Sigmoid colon (tissue), 7 donors: ENCODE measurements at places on chromosomes 1 and 21. TPM values are rescaled to one million over a fixed set of nuclear protein-coding genes. Genes with fewer than 3 reads are reported as not detected.

DNA sequence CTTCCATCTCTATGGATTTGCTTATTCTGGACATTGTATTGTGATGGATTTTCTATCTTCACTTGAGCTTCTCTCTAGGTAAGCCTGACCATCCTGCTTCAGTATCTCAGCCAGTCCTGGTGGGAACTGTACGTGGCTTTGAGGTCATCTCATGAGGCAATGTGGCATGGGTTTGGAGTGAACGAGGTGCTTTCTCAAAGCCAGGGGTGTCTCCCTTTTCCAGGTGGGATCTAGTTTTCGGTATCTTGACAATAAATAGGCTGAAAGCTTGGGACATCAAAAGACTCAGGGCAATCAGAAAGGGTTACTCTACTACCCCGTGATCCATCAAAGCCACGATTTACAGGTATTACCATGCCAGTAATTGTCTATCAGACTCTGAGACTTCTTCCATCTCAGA is 40.8 kb downstream of the AZIN2 start:
- no peaks in the 10 kb centered on the region for H3K27me3 ChIP-seq
- H3K36me3 ChIP-seq: no peaks in the 10 kb centered on the region
- DNase-seq: no peak
- H3K4me3 ChIP-seq: no peak overlapping the region
- H3K27ac ChIP-seq: no peak overlapping the region
- H3K4me1 ChIP-seq: no peaks in the 10 kb centered on the region

DNA sequence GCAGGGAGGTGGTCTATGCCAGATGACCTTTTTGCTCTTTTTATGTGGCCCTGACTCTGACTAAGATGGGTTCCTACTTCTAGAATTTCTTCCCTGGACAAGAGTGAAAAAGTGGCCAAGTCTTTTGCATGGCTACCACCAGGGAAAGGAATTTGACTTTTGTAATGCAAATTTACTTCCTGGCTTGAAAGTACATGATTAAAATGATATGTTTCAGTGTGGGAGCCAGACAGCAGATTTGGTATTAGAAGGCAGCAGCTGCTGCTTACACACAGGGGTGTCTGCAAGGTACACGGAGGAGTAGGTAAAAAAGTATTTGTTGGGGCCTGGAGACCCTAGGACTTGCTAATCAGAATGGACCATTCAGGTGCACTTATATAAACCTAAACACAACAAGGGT is 78.4 kb downstream of the KCND3 start:
- no peak overlapping the region for H3K27ac ChIP-seq
- H3K4me3 ChIP-seq: no peak overlapping the region
- H3K36me3 ChIP-seq: no peaks in the 10 kb centered on the region

- no peak overlapping the region for H3K4me3 ChIP-seq
- no peak overlapping the region for H3K27ac ChIP-seq
- H3K4me1 ChIP-seq: no peaks in the 10 kb centered on the region
- H3K27me3 ChIP-seq: no peaks in the 10 kb centered on the region
Measured at GRCh38 chr21:27448960-27449359, 482.1 kb upstream of the ADAMTS5 start.

GRCh38 chr1:203858055-203858454 is 3.3 kb upstream of the SNRPE start:
- DNase-seq: no peak
- H3K27ac ChIP-seq: peak overlapping the region; percentile 31
- no peaks in the 10 kb centered on the region for H3K27me3 ChIP-seq

DNA sequence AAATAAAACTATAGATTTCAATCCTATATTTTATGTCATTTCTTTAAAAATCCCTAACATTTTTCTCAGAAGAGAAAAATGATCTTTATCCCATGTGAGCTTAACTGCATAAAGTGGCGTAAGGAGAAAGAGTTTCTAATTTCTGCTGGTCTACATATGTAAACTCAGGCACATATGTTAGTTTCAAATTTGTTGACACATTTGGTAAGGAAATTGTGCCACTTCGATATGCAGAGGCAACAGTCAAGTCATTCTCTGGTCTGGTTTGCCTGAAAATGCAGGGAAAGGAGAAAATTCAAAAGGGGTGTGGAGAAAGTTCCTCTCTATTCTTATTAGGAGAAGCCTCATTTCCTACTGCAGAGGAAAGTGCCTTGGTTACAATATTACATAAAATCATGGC is 11.5 kb downstream of the KCNA3 start:
- H3K27me3 ChIP-seq: no peaks in the 10 kb centered on the region
- H3K4me1 ChIP-seq: no peaks in the 10 kb centered on the region
- DNase-seq: no peak
- no peaks in the 10 kb centered on the region for H3K36me3 ChIP-seq
- no peak overlapping the region for H3K4me3 ChIP-seq

DNA sequence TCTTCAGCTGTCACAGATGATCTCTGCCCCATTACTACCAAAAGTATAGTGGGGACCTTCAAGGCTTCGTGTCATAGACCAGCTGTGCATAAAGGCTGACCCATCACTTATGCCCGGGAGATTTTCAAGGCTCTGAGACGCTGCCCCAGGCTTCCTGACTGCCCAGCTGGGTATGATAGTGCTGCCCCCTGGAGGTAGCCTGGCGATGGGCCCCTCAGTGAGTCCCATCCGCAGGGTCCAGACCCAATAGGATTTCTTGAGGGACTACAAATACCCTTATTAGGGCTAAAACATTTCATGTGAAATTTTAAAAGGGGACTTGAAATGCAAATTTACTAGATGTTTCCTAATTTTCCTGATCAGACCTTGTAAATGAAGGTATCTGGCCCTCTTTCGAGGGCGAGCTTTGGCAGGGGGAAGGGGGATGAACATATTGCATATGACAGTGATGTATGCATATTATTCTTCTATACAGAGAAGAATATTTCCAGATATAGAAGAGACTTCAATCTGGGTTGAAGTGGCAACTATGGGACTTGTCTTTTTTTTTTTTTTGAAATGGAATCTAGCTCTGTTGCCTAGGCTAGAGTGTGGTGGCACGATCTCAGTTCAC is 11.7 kb upstream of the FCMR start:
- no peak overlapping the region for H3K27ac ChIP-seq
- no peak overlapping the region for H3K4me3 ChIP-seq

DNA sequence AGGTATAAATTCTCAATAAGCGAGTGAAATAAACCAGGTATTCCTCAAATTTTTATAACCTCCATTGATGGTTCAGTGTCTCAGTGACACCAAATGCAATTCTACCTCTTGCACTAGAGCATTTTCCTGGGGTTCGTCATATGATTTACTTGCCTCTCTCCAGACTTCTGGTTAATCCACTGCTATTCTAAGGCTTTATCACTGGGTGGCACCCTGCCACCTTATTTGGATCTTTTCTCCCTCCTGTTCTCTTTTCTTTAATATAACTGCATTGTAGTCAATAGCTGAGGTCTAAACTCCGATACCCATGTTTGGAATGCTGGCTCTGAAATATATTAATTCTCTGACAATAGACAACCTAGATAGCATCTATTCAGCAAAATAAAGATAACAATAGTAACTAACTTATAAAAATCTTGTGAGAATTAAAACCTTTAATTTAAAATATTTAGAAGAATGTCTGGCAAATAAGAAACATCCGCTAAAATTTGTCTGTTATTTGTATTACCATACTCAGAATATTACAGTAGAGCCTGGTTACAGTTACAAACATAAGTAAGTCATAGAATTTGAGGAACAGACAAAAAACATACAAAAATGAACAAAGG is 436.4 kb downstream of the PLA2G4A start:
- peaks cover 5% of the 10 kb centered on the region for H3K4me1 ChIP-seq
- no peaks in the 10 kb centered on the region for H3K27me3 ChIP-seq
- no peak overlapping the region for H3K27ac ChIP-seq
- DNase-seq: no peak
- H3K36me3 ChIP-seq: no peaks in the 10 kb centered on the region

DNA sequence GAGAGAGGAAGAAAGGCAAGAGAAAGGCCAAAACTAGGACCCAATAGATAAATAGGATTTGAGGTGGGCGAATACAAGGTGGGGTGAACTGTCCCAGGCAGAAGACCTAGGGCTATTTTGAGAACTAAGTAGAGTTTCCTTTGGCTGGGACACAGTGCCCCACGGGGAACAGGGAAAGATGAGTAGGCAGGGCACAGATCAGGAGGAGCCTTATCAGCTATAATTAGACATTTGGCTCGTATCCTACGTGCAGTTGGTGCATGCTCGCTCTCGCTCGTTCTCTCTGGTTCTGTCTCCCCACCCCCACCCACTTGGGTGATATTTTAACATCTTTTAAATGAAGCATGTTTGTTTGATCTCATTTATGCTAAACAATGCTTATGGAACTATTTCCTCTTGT is 235.0 kb upstream of the JUN start:
- DNase-seq: no peak
- H3K4me1 ChIP-seq: peaks cover 46% of the 10 kb centered on the region
- H3K36me3 ChIP-seq: no peaks in the 10 kb centered on the region
- no peak overlapping the region for H3K4me3 ChIP-seq
- no peaks in the 10 kb centered on the region for H3K27me3 ChIP-seq

DNA sequence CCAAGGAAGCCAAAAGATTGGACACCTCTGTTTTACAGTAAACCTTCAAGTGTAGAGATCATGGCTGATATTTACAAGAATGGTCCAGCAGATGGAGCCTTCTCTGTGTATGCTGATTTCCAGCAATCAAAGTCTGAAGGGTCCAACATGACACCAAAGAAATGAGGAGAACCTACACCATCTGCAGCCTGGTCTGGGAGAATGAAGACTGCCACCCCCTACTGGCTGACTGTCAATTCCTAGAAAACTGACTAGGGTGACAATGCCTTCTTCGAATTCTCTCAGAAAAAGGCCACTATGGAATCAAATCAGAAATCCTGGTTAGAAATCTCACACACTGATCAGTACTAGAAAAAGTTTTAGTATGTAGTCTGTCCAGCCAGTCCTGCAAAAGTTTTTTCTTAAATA is 83.3 kb downstream of the CDC42BPA start:
- no peaks in the 10 kb centered on the region for H3K36me3 ChIP-seq
- H3K27me3 ChIP-seq: no peaks in the 10 kb centered on the region
- no peak overlapping the region for H3K4me3 ChIP-seq
- H3K4me1 ChIP-seq: peaks cover 17% of the 10 kb centered on the region
- no peak for DNase-seq

DNA sequence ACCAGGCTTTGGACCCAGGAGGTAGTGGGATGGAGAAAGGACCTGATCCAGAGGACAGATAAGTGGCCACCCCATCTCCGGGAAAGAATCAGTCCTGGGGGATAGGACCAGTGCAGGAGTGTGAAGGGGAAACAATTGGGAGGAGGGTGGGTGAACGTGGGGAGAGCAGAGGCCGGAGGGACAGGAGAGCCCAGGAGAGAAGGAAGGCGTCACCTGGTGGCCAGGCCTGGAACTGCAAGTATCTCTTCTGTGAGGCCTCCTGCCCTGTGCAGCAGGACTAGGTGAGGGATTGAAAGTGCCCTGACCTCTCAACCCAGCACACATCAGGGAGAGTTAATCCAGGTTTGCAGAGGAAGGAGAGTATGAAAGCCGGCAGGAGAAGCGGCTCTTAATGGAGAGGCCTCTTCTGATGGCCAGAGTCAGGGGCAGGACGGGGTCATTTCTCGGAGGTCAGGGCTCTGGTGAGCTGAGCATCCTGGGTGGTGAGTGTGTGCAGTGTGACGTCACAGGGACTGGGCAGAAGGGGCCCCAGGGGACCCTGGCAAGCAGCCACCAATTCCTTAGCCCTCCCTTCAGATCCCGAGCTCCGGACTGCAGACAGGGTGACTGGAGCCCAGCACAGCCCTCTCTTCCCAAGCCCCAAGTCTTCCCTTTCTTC is 9.2 kb upstream of the LAD1 start:
- no peaks in the 10 kb centered on the region for H3K4me1 ChIP-seq
- H3K4me3 ChIP-seq: no peak overlapping the region
- no peaks in the 10 kb centered on the region for H3K36me3 ChIP-seq
- H3K27ac ChIP-seq: no peak overlapping the region
- DNase-seq: no peak

DNA sequence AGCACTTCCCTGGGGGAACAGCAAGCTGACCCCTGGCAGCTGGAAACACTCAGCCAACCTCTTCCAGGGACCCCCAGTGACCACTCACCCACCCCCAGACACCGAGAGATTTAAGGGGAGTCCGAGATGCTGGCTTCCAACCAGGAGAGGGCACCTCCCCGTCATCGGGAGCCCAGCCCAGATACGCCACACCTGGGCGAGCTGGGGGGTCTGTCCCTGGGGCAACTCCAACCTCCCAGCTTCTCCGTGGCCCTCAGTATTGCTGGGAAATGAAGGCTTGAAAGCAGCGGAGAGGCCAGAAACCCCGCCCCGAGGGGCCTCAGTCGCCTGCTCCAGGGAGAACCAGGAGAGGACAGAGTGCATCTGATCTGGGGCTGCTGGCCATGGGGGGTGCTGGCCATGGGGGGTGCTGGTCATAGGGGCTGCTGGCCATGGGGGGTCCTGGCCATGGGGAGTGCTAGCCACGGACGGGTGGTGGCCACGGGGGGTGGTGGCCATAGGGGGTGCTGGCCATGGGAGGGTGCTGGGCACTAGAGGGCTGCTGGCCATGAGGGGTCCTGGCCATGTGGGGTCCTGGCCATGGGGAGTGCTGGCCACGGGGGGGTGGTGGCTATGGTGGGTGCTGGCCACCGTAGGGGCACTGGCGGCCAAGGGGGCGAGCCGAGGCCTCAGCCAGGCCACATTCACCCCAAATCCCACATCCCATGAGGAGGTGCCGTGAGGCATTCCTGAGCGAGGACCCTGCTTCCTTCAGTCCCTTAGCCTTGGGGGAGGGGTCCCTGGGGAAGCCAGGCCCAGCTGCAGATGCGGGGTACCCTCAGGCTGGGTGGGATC is 61.5 kb upstream of the TTC34 start:
- peaks cover 30% of the 10 kb centered on the region for H3K27me3 ChIP-seq
- no peak overlapping the region for H3K4me3 ChIP-seq
- no peak overlapping the region for H3K27ac ChIP-seq
- no peaks in the 10 kb centered on the region for H3K4me1 ChIP-seq
- no peak for DNase-seq
- no peaks in the 10 kb centered on the region for H3K36me3 ChIP-seq

GRCh38 chr21:18722193-18722592 is 318.6 kb upstream of the TMPRSS15 start:
- H3K27me3 ChIP-seq: no peaks in the 10 kb centered on the region
- H3K4me3 ChIP-seq: no peak overlapping the region
- no peak overlapping the region for H3K27ac ChIP-seq
- H3K4me1 ChIP-seq: no peaks in the 10 kb centered on the region

GRCh38 chr1:174815474-174815908 is 184.3 kb upstream of the CACYBP start:
- H3K27me3 ChIP-seq: no peaks in the 10 kb centered on the region
- peaks cover 3% of the 10 kb centered on the region for H3K36me3 ChIP-seq
- H3K27ac ChIP-seq: no peak overlapping the region
- H3K4me3 ChIP-seq: no peak overlapping the region

DNA sequence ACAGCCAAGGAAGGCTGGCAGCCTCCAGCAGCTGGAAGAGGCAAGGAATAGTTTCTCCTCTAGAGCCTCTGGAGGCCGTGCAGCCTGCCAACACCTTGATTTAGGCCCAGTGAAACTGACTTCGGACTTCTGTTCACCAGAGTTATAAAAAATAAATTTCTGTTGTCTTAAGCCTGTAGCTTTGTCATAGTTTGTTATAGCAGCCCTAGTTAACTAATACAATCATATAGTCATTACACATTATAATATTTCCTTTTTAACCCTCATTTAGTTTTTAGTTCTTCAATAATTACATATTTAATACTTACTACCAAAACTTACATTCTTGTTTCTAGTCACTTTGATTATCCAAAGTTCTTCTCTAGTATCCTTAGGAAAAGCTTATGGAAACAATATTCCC is 20.3 kb downstream of the NOS1AP start:
- no peak for DNase-seq
- H3K4me1 ChIP-seq: peaks cover 30% of the 10 kb centered on the region
- no peaks in the 10 kb centered on the region for H3K36me3 ChIP-seq
- no peak overlapping the region for H3K4me3 ChIP-seq
- H3K27ac ChIP-seq: no peak overlapping the region

The CHRNB2 gene
- total RNA-seq: 0.95 TPM
